Stimulated activated CD4-positive, alpha-beta T cell treated with anti-CD3 and anti-CD28 coated beads, Interleukin-15, amount 100 ng/mL, for 1 hour (primary cell): ENCODE measurements at places on chromosomes 5 and 9.

DNA sequence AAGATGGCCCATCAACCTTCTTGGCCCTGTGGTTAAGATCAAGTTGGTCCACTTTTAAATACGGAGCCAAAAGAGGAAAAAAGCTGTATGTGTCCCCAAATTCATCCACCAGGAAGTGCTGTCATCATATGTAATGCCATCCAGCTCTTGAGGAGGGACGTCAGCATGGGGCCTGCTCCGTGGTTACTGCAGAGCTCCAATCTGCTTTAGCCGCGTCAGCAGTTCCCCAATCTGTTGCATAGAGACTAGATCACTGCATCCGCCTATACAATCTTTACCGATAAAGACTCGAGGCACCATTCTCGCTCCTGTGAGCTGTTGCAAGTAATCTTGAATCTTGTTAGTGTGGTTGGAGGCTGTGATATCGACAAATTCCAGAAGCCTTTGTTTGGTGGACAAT lies 65.7 kb downstream of the GABRA6 start:
- DNase-seq: no peak

DNA sequence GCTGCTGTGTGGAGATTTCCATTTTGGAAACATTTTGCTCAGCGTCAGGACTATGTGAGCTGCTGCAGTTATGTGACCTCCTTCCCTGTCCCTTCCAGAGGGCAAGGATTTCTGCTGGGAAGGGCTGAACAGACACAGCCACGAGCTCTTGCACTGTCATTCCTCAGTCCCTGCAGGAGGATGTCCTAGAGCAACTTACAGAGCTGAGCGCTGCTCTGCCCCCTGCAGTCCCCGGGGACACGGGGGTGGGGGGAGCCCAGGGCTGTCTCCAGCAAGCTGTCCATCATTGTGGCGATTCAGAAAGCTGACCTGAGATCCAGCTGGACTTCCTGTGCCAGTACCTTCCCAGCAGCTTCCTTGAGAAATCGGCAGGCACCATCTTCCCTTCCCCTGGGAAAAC lies 28.0 kb upstream of the MAP1B start:
- DNase-seq: no peak

DNA sequence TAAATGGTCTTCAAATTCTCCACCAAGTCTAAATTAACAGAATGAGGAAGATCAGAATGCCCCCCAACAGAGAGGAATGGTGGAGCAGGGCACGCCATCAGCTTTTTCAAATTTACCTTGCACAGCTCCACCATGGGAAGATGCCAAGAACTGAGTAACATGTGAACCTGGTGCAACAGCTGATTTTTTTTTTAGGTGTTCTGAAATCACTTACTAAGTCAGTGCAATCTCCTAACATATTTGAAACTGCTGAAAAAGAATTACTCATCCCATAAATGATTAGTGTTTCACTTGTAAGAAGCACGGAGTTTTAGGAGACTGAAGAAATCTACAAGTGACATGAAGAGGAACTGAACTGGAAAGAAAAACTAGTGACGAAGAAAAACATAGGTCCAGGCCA lies 5.1 kb downstream of the TMEM245 start:
- no peak for DNase-seq

DNA sequence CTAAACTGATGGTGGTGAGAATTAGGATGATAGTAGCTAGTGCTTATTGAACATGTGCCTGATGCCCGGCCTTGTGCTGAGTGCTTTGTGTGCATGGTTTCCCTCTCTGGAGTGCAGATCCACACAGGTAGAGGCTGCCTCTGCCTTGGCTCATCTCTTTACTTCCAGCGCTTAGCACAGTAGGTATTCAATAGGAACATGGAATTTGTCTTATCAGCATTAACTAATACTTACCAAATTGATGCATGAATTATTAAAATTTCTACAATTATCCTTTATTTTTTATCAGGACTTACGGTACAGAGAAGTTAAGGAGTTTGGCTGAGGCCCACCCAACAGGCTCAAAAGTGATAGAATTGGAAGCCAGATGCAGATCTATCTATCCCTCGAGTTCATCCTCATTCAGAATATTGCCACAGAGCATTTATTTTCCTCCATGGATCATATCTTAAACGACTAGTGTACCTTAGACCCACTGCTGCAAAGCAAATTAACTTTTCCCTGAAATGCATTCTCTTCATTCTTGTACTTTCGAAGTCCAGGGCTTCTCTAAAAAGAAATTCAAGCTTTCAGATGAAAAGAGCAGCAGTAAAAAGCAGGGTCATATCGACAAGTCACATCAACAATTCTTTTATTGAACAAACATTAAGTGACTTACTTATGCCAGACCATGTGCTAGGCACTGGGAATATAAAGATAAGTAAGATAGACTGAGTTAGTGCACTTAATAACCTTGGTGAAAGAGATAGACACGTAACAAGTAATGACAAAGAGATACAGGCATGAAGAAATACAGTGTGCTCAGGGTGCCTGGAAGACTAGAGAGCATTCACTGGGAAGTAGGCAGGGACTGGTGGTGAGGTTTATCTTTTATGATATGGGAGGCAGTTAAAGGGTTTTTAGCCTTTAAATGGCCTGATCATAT lies 290.0 kb downstream of the ARRDC3 start:
- DNase-seq: no peak

DNA sequence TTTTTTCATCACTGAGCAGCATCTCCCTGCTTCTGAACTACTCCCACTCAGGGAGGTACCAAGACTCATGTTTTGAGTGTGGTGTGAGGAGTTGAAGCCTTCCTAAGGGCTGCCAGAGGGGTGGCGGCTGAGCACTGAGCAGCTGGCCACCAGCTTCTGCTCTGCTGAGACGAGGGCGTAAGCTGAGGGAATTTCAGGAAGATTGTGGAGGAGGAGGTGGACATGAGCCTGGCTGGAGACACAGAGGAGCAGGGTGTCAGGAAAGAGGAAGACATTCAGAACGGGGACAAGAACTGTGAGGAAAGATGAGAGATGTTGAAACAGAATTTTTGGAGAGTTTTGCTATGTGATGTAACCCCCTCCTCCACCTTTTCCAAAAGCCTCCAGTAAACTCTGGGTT lies 7.8 kb downstream of the LCP2 start:
- DNase-seq: no peak

- no peak for DNase-seq
Observed at GRCh38 chr5:103943230-103943629, 380.6 kb upstream of the NUDT12 start.

- DNase-seq: no peak
Observed at GRCh38 chr5:77418601-77419581, 73.2 kb downstream of the WDR41 start.

- no peak for DNase-seq
Observed at GRCh38 chr9:126589349-126589748, 24.4 kb upstream of the LMX1B start.

- DNase-seq: no peak
Observed at GRCh38 chr5:108472237-108472636, 90.3 kb upstream of the FBXL17 start.

- no peak for DNase-seq
Observed at GRCh38 chr5:119275146-119275545, 80.7 kb upstream of the TNFAIP8 start.

- no peak for DNase-seq
Observed at GRCh38 chr9:71446473-71447411, 321.6 kb downstream of the CEMIP2 start.

DNA sequence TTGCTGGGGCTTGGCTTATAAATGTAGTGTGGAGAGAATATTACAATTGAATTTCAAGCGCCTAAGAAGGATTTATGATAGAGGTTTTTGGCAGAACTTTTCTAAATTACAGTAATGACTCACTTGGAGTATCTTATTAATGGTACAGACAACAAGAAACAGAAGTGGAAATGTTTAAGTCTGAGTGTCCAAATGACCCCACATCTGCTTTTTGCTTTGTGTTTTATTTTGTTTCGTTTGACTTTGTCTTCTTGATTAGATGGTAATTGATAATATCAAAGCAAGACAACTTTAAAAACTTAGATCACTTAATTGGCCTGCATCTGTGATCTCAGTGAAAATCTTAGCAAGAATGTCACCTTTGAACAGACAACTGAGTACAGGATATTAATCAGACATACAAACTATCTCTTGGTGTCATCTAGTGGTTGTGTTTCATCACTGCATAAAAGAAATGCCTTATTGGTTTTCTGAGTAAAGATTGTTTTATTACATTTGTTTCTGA lies 577.4 kb downstream of the ISL1 start:
- DNase-seq: no peak

GRCh38 chr5:95620870-95621838 lies 1.3 kb downstream of the GPR150 start:
- peak; percentile 38 for DNase-seq

- DNase-seq: no peak
Observed at GRCh38 chr9:120545701-120546550, 34.0 kb downstream of the CDK5RAP2 start.

DNA sequence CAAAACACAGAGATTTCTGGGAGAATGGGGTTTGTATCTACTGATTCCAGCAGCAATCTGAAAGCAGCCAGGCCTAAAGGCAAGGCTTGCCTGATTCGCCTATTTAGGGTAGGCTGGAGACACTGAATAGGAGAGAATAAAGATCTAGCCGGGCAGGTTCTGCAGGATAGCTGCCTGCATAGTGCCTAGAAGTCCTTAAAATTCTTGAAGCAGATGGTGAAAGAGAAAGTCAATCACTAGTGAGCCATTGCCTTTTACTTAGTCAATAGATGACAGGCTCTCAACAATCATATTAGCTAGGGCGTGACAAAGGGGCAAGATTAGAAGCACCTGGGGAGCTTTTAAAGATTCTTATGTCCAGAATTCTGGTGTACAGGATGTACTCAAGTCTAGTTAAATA lies 522.7 kb downstream of the HTR1A start:
- no peak for DNase-seq
